Nucleus accumbens (tissue), 56 donors: ENCODE measurements at places on chromosomes 2 and 18.

GRCh38 chr2:149468636-149469035 is 118.9 kb downstream of the MMADHC start:
- no peak for DNase-seq

DNA sequence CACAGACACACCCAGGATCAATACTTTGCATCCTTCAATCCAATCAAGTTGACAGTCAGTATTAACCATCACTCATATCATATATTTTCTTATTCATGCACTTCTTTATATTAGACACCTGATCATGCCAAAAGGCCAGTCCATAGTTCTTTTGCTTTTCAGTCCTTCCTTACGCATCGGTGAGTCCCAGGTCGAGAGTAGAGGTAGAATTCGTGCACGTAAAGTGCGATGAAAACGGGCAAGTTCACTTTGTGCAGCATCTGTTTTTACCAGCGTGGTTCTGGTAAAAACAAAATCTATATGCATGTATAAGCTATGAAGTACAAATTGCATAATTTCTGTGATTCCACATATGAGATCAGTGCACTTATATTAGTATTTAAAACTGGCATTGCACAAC is 1.2 kb upstream of the COPS8 start:
- no peak for DNase-seq

DNA sequence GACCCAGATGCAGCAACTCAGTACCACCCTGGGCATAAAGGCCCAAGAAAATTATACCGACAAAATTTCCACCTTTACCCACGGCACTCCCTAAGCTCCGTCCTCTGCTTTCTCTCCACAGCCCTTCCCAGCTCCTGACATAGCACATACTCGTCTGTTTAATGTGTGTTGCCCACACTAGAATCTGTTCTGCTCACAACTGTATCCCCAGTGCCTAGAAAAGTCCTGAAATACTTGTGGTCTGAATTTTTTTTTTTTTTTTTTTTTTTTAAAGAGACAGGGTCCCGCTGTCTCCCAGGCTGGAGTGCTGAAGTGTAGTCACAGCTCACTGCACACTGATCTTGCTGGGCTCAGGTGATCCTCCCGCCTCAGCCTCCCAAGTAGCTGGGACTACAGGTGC is 62.3 kb downstream of the ADCY3 start:
- no peak for DNase-seq

- DNase-seq: no peak
Measured at GRCh38 chr2:172791953-172792352, 56.3 kb downstream of the RAPGEF4 start.

- DNase-seq: no peak
Measured at GRCh38 chr2:160427629-160428404, 65.8 kb downstream of the RBMS1 start.

DNA sequence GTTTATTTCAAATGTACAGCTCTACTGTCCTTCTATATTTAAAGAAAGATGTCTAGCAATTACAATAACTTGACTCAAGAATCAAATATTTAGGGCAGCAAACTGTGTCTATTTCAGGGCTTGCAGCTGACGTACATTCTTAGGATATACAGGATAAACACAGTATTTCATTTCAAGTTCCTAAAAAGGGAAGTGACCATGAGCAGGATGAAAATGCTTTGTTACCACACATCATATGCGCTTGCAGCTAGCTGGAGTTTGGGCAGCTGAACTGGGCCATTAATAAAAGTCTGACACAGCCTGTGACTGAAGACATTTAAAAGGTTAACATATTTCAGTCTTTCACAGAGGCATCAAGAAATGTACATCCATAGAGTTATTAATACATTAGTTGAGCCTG is 264.6 kb upstream of the TRIB2 start:
- no peak for DNase-seq

DNA sequence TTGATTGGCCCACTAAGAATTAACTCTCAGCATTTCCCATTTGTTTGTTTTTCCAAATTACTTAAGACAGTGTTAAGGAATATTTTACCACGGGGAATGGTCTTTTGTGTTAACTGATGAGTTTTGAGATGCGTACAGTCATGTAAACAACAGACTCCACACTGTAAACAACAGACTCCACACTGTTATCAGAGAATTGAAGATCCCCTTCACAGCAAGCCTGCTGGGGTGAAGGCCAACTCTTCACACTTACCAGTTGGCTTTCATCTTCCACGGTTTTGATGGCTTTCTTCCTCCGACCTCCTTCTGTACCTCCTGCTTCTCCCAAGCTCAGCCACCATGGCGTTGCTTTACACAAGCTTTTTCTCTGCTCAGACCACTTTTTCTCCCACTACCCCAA is 166.8 kb downstream of the TMEM200C start:
- no peak for DNase-seq

GRCh38 chr2:69171116-69171896 is 158.3 kb downstream of the ANTXR1 start:
- DNase-seq: no peak

GRCh38 chr18:10490401-10491165 is 35.2 kb upstream of the NAPG start:
- DNase-seq: peak; percentile 38

- no peak for DNase-seq
Measured at GRCh38 chr2:127486247-127487058, 39.8 kb downstream of the IWS1 start.

DNA sequence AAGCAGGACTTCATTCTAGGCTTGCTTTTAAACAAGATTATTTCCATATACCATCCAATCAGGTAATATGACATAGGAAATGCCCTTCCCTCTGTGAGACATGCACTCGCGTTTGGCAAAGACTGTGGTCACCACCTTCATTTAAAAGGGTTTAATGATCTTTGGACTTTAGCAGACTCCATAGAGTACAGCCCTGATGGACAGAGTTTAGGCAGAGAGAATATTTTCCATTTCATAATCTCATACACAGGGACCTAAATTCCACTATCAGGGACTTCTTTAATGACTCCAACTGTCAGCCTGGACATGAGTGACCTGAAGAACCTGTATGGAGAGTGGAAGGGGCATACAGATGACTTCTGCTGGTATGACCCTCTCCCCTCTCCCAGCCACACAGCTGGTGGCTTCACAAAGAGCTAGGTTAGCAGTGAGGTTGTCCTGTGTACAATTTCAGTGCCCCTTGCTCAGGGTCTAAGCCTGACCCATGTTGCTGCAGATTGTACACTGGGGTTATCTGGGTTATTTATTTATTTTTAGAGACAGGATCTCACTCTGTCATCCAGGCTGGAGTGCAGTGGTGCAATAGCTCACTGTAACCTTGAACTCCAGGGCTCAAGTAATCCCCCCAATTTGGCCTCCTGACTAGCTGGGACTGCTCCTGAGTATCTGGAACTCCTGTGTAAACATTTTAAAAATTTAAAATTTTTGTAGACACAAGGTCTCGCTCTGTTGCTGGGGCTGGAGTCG is 59.2 kb downstream of the PTPRM start:
- no peak for DNase-seq

- DNase-seq: no peak
Measured at GRCh38 chr2:242015108-242016065, 145.9 kb downstream of the RTP5 start.

DNA sequence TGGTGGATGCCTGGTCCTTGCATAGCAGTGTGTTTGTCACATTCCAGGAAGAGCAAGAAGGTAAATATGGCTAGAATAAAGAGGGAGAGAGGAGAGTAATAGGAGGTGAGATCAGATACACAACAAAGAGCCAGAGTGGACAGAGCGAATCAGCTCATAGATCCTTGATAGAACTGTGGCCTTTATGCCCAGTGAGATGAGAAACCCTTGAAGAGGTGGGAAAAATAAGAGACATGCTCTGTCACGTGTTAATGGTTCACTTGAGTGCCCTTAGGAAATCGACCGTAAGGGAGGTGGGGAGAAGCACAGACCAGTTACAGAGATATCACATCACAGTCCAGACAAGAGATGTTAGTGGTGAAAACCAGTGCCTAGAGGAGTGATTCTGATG is 84.7 kb upstream of the RAB27B start:
- no peak for DNase-seq

DNA sequence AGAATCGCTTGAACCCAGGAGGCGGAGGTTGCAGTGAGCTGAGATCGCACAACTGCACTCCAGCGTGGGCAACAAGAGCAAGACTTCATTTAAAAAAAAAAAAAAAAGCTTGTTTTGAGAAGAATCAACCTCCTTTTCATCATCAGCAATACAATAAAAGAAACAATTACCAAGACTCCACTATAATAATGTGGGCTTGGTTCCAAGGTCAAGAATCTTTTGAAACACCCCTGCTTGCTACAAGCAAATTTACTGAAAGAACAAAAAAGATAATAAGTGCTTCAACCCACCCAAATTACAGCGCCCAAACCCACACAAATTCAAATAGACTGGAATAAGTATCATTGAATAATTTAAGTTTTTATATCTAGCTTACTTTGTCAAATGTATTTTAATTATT is 33.6 kb upstream of the MAPRE3 start:
- no peak for DNase-seq

DNA sequence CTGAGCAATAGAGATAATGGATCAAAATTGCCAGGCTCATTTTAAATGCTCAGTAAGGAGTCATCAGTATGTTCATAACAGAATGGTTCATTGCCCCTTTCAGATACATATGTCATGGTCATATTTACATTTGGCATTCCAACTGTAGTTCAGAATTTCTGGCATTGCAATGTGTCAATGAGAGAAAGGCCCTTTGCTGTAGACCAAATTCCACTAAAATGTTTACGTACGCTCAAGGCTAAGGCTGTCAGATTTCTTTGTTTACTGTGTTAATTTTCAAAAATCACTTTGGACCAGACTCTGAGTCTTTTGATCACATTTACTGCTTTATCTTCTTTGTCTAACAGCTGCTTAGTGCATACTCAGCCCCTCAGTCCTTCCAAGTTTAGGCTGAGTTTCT is 213.5 kb downstream of the PIK3C3 start:
- no peak for DNase-seq

DNA sequence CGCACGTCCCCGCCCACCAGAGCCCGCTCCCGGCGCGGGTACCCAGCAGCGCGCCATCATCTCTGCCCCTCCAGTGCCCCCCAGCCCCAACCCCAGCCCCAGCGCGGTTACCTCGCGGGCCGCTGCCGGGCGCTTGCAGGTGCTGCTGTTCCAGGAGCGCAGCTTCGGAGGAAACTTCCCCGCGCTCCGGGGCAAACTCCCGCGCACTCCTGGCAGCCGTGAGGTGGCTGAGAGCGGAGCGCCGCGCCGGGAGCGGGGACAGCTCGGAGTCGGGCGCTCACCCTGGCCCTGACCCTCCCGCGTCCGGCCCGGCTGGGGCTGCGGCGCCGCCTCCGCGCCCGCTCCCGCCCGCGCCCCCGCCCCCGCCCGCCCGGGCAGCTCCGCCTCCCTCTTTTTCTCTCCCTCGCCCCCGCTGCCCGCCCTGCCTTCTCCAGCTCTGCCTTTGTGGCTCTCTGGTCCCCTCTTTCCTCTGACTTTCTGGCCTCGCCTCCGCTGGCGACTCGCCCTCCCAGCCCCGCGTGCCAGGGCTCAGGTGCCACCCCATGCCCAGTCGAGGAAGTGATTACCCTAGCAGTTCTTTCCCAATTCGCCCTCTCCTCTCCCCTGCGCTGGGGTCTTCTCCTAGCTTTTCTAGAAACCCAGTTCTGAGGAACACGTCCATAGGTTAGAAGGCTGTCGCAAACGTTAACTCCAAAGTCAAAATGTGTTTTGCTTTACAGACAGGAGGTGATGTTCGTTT is at the start of gene CHST9:
CHST9 (minus strand) TSS at position 284 of the 739 bp plus-strand sequence. CDS start 42,499 bp downstream, outside the sequence.
- DNase-seq: peak; percentile 6

- DNase-seq: no peak
Measured at GRCh38 chr2:62372824-62373223, 133.2 kb downstream of the TMEM17 start.

DNA sequence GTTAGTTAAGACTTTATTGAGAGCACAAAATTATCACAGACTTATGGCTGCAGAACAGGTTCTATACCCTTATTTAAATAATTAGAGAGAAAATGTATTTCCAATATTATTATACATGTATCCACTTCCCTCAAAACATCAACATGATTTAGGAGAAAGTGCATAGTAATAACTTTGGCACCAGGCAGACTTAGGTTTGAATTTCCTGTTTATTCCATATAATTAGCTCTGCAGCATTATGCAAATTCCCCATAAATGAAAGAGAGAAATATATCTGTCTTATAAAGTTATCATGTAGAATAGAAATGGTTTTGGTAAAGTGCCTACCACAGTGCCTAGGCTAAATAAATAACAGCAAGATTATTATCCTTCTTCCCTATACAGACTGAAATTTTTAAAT is 15.3 kb downstream of the SCN9A start:
- no peak for DNase-seq

DNA sequence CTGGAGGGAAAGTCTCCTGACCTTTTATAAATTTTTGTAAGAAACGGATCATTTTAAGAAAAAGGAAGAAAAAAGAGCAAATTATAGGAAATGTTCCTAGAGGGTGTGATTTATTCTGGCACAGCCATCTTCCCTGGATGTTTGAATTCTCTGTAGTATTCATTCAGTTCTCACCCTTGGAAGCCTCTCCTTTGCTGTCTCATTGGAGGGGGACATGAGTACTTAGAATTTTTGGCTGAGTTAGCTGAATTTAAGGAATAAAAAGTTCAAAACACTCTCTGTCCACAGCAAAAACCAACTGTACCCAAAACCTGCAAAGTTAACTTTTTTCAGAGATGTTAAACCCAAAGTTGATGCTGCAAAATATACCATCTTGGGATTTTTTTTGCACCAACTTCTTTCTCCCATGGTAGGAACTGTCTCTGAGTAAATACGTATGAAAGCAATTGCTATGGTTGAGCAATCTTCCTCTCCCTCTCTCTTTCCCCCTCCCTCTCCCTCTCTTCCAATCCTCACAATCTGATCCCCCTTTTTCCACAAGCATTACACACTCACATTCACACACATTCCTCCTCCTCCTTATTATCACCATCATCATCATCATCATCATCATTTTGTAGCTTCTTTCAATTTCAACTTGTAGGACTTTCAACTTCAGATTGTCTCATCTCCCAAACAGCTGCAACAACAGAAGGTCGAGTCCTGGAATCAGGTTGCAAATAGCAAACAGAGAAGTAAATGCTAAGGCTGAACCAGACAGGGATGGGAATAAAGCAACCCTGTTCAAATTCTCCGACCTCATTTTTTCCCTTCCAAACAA is 183.7 kb downstream of the GFPT1 start:
- no peak for DNase-seq

DNA sequence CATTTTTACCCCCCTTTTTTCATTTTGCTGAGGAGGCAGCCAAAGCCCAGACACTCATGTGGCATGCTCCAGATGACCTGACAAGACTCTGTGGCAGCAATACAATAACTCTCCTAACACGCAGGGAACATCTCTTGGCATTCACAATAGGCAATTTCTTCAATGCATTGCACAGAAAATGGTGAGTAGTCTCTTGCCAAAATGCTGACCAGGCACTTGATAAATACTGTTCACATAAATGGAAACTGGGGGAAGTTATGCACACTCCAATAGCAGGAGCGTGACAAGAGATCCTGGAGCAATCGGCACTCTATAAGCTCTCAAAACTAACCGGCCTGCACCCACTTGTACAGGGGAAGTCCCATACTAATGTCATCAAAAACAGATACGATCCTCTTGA is 66.3 kb downstream of the NBAS start:
- DNase-seq: no peak

GRCh38 chr18:58515175-58515775 is 113.6 kb downstream of the ALPK2 start:
- no peak for DNase-seq

GRCh38 chr2:235350234-235350633 is 143.6 kb upstream of the AGAP1 start:
- no peak for DNase-seq

- DNase-seq: no peak
Measured at GRCh38 chr2:53969285-53969967, 1.4 kb downstream of the PSME4 start.
